Fibroblast of the aortic adventitia (primary cell): ENCODE measurements at places on chromosomes 2 and 18. TPM values are rescaled to one million over a fixed set of nuclear protein-coding genes. Genes with fewer than 3 reads are reported as not detected.

The CTDP1 gene
- total RNA-seq: 14.1 and 15.5 TPM in 2 replicates

The MAPRE2 gene
- 44.7 and 87.4 TPM in 2 replicates for total RNA-seq

The LIMS4 gene
- total RNA-seq: 4.7 and 6.1 TPM in 2 replicates

The SPATA3 gene
- total RNA-seq: not detected in 2 replicates

The SATB2 gene
- total RNA-seq: 2.3 and 12.7 TPM in 2 replicates

The UGT1A10 gene
- 0.41 TPM in 1 of 2 replicates, not detected in the other for total RNA-seq

The FOXD4L1 gene
- total RNA-seq: 0.09 and 0.16 TPM in 2 replicates

The ERCC3 gene
- total RNA-seq: 25.4 and 35.4 TPM in 2 replicates

The SIX3 gene
- total RNA-seq: not detected in 2 replicates

The MYOM1 gene
- 0.90 and 7.5 TPM in 2 replicates for total RNA-seq
